ENCODE measurements at places on chromosomes 4 and X.

DNA sequence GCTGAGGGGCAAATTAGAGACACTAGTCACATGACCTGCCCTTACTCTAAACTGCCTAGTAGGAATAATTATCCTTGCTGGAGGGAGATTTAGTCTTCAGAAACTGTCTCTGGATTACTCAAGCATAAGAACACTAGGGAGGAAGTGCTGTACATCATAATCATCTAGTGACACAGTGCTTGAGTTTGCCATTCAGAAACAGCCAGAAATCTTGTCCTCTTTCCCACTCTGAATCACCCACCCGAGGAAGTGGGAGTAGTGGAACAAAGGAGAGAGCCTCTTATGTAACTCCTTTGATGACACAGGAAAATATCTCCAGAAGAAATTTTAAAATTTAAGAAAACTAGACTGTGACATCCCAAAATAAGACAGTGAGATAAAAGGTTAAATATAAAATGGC lies 69.3 kb upstream of the PCDH19 start:
- no peak for DNase-seq

DNA sequence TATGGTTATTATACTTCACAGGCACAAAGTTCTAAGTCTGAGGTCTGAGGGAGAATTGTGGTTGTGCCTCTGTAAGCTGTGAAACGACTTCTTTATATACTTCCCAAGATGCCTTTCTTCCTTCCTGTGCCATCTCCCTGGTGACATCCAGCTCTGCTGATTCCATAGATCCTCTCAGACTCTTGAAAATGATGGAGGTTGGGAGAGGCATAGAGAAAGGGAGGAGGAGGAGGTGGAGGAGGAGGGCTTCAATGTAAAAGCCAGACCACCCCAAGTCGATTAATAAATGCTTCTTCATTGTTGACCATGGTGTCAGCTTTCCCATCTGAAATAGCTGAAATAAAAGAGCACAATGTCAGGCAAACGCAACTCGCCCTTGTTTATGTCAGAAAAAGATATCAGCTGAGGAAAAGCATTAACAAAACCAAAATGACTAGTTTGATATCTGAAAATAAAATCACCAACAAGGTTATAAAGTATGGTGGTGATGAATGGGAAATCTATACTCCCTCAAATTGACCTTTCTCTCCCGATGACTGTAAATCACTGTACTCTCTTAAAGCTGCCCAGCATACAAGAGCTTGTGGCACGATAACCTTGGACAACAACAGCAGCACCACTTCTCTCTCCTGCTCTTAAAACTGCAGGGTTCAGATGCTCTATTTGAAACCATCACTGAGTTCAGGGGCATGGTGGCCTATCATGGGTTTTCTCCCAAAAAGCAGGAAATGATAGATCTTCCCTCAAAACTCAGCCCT lies 230.4 kb upstream of the GALNT7 start:
- no peak for DNase-seq

DNA sequence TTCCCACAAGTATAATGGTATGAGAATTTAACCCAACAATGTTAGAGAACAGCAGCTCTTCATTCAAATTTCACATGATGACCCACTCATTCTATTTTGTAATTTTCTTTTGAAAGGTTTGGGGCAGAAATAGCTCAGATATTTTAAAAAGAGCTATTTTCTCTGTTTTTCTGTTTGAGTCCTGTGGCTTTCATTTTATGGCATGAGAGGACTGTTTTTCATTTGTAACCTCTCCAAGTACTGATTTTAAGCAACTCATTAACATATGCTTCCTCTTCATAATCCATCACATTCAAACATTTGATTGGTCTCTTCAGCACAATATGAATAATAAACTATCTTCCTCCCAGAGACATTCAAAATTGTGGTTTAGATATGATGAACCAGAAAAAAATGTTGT lies 129.0 kb upstream of the TEX13A start:
- DNase-seq: no peak

GRCh38 chr4:125582302-125582701 lies 267.5 kb downstream of the FAT4 start:
- no peak for DNase-seq

- no peak for DNase-seq
Observed at GRCh38 chr4:89994176-89994873, 99.7 kb downstream of the MMRN1 start.

DNA sequence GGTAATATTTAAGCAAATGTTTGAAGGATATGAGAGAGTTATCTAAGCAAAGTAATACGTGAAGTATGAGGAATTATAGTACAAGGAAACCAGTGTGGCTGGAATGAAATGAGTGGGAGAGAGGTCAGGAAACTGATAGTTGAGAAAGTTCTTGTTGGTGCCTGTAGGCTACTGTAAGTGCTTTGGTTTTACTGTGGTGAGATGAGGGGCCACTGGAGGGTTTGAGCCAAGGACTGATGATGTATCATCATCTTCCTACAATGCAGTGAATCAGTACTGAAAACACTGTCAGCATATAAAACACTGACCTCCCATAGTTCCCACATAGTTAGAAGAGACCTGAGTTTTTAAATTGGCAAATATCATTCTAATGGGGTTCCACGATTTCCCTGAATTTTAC lies 367.5 kb upstream of the CTSO start:
- DNase-seq: no peak

GRCh38 chrX:149870840-149871239 lies 10.1 kb upstream of the MAGEA8 start:
- DNase-seq: no peak

DNA sequence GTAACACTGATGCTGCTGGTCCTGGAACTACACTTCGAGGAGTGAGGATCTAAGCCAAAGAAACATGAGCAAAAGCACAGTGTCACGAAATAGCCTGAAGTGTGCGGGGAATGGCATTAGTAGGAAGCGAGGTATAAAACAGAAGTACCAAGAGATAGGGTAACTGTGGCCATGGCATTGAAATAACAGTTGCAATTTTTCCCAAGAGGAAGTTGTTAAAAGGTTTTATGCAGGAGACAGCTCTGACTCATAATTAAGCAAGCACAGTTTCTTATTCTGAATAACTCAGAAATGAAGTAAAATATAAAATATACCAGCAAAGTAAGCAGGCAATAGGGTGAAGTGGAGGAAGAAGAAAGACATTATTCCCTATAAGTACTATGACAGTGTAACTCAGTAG lies 90.3 kb upstream of the TMEM150C start:
- no peak for DNase-seq

DNA sequence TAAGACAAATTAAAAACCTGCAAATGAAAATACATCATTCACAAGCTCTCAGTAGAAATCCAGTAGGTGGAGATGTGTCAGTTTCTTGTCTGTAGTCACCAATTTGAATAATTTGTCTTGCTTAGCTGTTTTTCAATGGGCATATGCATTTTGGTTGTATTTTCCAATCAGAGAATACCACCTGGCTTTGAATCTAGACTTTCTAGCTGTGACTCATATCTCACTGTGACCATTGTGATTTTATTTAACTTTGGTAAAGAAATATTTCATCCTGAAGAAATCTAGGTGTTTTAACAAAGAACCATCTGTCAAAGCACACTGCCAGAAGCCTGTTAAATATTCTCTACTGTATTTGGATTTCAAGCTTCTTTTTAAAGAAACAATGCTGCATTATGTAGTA lies 1650.6 kb upstream of the IGFBP7 start:
- no peak for DNase-seq

DNA sequence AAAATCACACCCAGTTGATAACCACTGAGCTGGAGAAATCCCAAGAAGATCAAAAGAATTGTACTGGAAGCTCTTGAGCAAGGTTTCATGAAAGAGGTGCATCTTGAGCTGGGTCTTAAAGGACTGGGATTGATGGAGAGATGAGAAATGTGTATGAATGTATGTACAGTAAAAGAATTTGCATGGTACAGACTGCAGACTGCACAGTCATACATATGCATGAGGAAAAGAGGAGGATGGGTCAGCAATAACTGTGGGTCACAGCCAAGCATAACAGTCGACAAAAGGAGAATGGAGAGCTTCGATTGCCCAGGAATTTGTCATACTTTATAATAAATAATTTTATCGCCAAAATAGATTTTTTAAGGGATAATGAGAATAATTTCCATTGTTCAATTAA lies 4.8 kb upstream of the RELL1 start:
- no peak for DNase-seq

DNA sequence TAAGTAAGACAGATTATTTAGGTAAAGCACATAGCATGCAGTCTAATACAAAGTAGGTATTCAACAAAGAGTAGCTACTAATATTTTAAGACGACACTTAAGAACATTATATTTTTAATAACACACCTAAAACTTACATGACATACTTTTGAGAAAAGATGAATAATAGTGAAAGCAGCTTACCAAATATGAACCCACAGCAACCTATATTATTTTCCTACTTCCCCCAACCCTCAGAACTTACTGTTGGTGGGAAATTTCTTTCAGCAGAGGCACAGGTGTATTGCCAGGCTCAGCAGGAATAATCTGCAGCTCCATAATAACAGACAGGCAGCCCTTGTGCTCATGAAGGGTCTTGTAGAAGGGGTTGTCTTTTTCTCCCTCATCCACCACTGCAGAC lies 498.9 kb downstream of the GLUD2 start:
- no peak for DNase-seq

- DNase-seq: no peak
Observed at GRCh38 chr4:145852256-145852839, 86.3 kb downstream of the ZNF827 start.

DNA sequence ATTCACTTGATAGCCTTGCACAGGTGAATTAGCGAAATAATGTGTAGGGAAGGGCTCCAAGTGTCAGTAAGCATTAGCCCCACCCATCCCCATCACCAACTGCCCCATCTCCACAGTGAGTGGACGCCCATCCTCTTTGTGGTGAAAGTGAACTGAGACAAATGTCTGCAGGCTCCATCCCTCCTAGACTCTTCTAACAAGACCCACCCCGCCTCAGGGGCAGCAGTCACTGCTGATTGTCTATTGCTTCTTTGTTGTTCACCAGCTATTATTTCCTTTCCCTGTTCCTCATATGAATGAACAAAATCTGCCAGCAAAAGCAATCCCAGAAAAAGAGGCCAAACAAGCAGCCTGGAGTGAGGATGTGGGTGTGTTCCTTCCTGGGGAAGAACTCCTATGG lies 96.4 kb downstream of the LDB2 start:
- no peak for DNase-seq

DNA sequence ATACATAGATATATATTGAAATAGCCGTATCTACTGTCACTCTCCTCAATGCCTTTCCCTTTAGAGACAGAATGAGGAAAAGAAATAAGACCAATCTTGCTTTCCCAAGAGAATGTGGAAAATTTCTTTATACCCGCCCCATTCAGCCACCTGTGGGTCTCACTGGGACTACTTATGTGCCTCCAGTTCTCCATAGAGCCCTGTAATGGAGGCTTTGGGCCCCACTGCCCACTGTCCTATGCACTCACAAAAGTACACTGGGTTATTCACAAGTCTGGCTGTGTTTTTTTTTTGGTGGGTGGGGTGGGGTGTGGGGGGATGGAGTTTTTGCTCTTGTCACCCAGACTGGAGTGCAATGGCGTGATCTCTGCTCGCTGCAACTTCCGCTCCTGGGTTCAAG lies 70.4 kb upstream of the ELOVL6 start:
- no peak for DNase-seq

GRCh38 chr4:6742507-6742906 lies 26.5 kb downstream of the BLOC1S4 start:
- no peak for DNase-seq

DNA sequence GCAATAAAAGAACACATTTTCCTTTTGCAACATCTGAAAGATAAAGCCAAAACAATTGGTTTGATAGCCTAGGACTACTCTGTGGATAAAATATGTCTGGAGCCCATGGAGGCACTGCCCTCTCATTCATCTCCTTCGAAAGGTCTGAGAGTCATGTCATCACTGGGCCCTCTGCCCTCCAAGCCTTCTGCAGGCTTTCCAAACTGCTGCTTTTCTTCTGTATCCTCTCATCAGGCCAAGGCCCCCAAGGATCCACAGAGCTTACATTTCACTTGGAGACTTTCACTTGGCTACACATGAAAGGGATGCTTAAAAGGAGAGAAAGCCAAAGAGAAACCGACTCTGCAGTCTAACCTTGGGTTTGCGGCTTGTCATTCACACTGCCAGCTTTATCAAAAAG lies 109.9 kb downstream of the SH3RF1 start:
- no peak for DNase-seq

DNA sequence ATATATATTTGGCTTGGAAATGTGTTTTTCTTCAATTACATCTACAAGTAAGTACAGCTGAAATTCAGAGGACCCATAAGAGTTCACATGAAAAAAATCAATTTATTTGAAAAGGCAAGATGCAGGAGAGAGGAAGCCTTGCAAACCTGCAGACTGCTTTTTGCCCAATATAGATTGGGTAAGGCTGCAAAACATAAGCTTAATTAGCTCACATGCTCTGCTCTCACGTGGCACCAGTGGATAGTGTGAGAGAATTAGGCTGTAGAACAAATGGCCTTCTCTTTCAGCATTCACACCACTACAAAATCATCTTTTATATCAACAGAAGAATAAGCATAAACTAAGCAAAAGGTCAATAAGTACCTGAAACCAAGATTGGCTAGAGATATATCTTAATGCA lies 26.1 kb downstream of the NUDT6 start:
- DNase-seq: no peak

- DNase-seq: no peak
Observed at GRCh38 chr4:74501579-74501978, 56.6 kb downstream of the AREG start.

- DNase-seq: no peak
Observed at GRCh38 chr4:123133397-123134050, 211.1 kb upstream of the NUDT6 start.

DNA sequence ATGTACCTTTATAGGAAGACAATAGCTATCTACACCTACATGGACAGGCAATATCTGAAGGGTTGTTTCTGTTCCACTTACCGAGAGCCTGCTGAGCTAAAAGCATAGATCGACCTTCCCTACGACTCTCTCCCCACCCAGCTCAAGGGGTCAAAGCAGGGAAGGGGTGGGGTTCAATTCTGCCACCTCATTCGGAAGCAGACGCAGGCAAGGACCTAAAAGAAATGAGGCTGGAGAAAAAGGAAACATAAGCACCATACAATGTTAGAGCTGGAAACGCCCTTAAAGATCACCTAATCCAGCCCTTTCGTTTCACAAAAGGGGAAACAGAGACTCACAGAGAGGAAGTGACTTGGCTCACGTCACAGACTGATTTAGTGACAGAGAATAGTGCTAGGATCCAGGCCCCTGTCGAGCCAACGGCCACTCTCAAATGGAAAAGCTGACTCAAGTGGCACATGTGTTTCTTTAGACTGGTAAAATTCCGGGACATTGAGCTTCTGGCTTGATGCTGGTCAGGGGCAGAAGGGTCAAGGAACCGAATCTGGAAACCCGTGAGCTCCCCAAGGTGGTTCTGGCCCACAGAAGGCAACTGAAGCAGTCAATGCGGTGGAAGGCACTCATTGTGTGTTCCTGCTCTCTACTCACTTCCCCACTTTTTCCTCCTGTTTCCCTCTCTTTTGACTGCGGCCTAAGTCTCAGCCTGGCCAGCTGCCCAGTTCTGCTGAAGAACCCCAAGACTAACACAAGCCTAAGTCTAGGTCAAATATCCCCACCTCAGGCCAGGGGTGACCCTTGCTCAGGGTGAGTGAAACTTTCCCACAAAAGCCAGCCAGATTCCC lies 7.5 kb downstream of the SEPTIN6 start:
- no peak for DNase-seq

- DNase-seq: no peak
Observed at GRCh38 chrX:118630848-118631247, 96.6 kb upstream of the IL13RA1 start.
